ENCODE measurements at places on chromosomes 11 and 22.
A peak's percentile ranks its signal among the peaks of the same experiment; 100 is the strongest.

- no peak for DNase-seq
Measured at GRCh38 chr11:110317516-110317932, 21.1 kb upstream of the RDX start.

- DNase-seq: no peak
Measured at GRCh38 chr11:75167617-75168016, 16.7 kb downstream of the SLCO2B1 start.

- no peak for DNase-seq
Measured at GRCh38 chr22:17641269-17641668, 2.7 kb downstream of the BCL2L13 start.

DNA sequence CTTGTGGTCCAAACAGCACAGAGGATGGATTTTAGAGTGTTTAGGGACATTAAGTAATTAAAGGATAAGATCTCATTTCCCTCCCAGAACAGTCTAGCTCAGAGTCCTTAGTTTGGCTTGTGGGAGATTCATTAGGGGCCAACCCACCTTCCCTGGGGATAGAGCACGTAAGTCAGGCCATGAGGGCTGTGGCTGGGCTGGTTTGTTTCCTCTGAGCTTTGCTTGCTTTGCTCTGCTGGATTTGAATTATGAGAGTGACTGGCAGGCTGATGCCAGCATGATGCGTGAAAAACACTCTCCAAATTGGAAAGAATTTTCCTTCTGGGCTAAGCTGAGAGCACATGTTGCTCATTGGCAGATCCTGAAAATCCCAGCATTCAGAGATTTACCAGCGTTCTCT, 84.7 kb upstream of the HEPHL1 start:
- no peak for DNase-seq

DNA sequence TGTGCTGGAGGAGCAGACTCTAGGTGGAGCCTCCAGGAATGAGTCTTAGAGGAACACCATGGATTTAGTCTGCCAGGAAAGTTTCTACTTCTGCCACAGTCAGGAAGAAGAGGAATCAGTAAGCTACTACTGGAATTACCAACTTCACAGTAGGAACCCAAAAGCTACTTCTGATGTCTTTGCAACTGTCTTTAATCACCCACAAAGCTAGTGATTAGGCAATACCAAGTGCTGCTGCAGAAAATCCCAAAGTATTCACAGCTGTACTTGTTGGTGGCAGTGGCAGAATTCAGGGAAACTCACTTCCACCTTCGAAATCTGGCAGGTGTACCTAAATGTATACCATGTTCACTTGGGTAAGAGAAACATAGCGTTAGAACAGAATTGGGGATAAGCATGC, 264.5 kb upstream of the SORL1-AS1 start:
- DNase-seq: no peak

- DNase-seq: peak; percentile 52
Measured at GRCh38 chr11:95337175-95337957, 106.4 kb upstream of the SESN3 start.

DNA sequence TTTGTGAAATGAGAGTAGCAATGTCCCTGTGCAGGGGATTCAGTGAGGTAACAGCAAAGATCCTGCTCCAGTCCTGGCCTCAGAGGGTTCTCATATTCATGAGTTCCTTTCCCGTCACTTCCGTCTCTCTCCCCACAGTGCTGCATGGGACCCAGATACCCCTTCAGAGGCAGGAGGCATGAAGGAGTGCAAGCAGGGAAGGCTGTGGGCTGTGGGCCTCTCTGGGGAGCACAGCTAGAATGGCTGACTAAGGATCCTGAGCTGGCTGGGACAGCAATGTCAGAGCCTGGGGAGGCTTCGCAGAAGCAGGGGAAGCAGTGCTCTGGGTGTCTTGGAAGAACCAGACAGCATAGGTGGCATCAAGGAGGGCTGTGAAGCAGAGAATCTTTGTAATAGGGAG, 13.0 kb downstream of the PKNOX2 start:
- DNase-seq: no peak

DNA sequence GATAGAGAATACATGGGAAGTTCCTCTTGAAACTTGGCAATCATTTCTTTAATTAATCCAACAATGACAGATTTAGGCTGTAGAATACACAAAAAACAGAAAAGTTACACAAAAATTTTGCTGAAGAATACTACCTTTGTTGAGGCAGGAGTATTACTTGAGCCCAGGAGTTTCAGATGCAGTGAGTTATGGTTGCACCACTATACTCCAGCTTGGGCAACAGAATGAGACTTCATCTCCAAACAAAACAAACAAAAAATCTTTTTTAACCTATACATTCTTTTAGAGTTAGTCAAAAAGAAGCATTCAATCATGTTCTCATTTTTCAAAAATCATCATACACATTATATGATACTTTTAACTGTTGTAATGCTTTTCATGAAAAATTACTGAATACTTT, 22.1 kb downstream of the UEVLD start:
- DNase-seq: no peak

GRCh38 chr11:1656670-1657069, 27.1 kb downstream of the KRTAP5-5 start:
- DNase-seq: no peak

- DNase-seq: no peak
Measured at GRCh38 chr11:70666311-70666710, 268.0 kb downstream of the CTTN start.

DNA sequence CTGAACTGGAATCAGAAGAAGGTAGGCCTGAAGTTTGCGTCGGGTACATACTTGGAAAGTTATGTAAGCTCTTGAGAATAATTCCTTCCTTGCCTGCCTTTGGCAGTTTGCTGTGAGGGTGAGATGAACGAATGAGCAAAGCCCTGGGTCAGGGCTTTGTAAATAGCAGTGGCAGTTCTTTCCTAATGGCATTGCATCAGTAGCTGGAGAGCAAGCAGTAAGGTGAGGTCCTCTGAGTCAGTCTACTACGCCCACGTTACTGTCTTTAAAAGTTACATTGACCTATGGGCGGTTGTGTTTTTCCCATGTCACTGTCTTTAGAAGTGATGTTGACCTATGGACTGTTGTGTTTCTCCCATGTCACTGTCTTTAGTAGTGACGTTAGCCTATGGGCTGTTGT, 179.1 kb upstream of the E2F8 start:
- no peak for DNase-seq

DNA sequence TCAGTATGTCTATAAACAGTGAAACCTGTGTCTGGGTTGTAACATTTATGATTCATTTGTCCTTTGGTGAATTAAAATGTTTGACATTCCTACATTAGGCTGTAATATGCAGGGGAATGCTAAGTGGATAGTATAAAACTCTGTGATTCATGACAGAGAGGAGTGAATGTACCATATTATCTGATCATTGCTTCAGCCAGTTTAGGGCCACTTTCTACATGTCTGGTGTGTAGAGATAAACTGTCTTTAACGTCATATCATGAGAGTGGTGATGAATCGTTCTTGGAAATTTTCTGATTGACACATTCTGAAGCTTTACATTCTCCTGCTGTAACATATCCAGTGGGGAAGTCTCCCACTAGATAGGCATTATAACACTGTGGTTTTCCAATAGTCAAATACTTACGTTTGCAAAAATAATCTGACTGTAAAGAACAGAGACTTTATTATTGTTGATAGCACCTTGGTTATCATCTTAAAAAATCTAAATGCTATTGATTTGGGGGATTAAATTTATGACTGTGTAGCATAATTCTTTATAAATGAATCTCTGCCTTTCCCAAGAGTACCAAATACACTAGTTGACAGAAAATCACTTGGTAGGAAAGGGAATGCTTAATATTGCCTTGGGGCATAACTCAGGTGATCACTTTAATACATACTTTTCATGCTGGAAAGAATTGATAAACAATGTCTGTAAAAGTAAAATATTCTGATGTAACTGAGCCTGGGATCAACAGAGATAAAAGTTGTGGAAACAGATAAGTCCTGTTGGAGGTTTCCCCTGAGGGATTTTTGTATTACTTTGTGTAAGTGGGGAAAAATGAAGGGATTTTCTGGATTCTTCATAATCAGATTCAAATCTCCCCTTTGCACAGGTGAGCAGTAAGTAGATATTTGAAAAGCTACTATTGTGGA, 427.9 kb downstream of the JRKL start:
- DNase-seq: no peak

GRCh38 chr11:37002831-37003230, 404.8 kb upstream of the RAG2 start:
- DNase-seq: no peak

GRCh38 chr11:132140056-132140455, 769.6 kb downstream of the NTM start:
- no peak for DNase-seq

- DNase-seq: no peak
Measured at GRCh38 chr11:59552844-59553243, 41.5 kb downstream of the OR4D9 start.

DNA sequence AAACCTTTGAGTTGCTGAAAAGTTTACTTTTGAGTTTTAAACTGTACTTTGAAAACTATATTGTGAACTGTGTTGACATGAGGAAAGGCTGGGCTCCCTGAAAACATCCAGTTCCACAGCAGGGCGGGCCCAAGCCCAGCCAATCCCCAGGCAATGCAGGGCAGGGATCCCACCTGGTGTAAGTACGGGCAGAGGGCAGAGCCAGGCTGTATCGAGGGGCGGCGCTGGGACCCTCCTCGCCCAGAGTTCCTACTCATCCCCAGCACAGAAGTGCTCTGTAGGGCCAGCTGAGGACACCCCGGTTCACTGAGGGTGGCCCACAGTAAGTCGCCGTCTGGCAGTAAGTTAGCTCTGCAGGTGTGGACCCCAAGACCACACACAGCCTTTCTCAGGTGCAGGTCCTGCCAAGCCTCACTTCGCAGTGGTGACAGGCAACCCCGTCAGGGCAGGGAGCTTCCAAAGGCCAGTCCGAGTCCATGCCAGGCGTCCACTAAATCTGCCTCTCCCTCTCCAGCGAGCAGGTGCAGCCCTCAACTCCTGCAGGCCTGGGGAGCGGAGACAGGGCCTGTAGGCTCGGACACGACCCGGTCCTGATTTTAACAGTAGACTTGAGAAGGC, 6.3 kb downstream of the RASSF7 start:
- no peak for DNase-seq

GRCh38 chr22:41968601-41969000, 642 bp upstream of the SEPTIN3 start:
- DNase-seq: no peak

DNA sequence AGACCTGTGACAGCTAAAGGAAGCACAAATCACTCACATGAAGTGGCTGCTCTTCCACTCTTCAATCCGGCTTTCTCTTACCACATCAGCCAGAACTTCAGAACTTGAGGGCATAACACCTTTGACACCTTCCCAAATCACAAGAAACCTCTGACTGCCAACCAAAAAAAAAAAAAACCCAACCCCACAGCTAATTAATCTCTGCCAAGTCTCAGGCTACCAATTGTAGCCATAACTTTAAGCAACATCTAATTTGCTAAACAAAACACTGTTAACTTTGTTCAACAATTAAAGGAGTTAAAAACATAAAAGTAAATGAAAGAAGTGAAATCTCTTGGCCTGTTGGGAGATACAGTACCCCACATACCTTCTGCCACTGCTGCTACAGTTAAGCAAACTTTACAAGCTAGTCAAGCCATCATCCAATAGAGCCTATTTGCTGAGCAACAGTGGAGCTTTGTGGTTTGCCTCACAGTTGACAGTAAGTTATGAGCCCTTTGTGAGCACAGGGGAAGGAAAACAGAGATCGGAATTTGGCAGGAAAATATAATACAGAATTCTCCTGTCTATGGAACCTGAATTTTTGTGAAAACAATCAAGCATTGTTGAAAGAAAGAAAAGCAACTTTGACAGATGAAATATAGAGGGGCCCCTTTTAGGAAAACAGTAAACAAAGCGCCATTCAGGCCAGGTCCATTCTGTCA, at the start of gene SOX6:
Gene SOX6, minus strand, starts transcription at position 490 of the 704 bp plus-strand sequence. CDS start 15,298 bp downstream, outside the sequence.
- DNase-seq: no peak

DNA sequence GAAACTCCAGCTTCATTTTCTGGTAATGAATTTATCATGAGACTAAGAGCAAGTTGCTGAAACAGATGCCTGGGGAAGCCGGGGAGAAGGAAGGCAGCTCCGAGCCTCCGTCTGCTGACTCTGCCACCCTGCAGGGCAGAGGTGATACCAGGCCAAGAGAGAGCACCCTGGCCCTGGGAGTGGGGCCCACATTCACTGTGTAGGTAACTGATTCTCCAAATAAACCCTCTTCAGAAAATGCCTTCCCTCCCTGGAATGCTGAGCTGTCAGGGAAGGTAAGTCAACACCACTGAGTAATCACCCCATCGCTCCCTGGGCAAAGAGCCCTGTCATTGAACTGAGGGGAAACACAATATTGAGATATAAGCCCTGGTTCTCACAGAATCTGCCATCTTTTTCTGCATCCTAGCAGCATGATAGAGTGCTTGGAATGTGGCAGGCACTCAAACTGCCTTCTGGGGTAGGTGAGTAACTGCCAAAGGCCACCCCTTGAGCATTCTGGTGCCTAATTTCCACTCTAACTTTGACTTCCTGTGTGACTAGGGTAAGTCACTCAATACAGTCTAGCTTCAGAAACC, 147.6 kb downstream of the SPATA19 start:
- no peak for DNase-seq

DNA sequence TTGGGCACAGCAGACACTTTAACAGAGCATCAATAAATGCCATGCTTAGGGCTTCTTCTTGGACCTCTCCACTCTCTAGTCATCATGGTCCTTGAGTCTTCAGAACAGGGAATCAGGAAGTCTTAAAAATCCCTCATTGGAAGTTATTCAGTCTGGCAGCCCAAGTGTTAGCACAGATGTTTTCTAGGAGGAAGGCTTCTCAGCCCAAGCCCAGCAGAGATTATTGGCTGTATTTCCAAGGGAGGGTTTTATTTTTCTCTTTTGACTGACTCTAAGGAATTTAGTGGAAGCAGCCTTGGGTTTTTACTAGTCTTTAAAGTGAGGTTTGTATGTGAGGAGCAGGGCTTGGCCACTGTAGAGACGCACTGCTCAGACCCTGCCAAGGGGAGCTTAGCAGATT, 41.9 kb downstream of the CEP164 start:
- DNase-seq: no peak
